ENCODE measurements at places on chromosomes 7 and 10.

DNA sequence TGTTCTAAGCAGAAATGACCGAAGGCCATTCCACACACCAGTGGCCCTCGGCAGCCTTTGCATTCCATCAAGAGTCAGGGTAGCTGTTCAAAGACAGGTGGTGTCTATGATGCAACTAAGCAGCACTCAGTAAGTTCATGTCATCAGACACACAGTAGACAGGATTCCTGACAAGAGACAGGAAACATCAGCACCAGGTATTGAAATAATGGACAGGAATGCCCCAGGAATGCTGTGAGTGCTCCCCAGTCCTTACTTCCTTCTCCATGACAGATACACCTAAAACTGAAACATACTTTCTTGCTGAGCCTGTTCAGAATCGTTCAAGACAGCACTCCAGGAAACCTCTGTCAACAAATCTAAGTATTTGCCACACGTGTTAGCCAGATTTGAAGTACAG, 204.4 kb downstream of the TPST1 start:
- DNase-seq: no peak

DNA sequence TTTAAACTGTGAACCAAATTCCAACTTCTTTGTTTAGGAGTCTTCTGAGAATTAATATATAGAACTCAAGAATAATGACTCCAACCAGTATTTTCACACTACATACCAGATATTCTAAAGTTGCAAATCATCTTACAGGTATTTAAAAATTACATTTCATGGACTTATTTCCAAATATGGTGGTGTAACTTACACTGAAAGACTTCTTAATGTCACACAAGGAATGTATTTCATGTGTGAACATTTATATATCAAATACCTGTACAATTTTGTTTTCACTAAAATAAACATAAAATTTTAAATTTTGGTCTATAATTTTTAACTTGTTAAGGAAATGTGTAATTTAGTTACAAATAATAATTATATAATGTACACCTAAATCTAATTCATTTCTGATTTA, 2.6 kb upstream of the CDK6 start:
- no peak for DNase-seq

DNA sequence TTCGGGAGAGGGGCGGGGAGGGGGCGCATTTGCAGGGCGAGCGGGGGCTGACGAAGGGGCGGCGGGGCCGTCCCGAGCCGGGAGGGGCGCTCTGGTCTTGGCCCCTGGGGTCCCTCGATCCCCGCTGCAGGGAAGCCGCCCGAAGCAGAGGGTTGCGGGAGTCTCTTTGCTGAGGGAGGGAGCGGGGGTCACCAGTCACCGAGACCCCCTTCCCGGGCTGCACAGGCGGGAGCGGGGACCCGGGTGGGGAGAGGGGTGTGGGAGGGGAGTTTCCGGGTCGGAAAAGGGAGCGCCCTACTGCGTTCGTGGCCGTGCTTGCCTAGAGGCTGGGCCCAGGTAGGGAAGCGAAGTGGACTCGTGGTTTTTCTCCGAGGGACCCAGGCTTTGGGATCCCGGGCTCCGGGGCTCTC, 422 bp downstream of the AP1S1 start:
- DNase-seq: no peak

DNA sequence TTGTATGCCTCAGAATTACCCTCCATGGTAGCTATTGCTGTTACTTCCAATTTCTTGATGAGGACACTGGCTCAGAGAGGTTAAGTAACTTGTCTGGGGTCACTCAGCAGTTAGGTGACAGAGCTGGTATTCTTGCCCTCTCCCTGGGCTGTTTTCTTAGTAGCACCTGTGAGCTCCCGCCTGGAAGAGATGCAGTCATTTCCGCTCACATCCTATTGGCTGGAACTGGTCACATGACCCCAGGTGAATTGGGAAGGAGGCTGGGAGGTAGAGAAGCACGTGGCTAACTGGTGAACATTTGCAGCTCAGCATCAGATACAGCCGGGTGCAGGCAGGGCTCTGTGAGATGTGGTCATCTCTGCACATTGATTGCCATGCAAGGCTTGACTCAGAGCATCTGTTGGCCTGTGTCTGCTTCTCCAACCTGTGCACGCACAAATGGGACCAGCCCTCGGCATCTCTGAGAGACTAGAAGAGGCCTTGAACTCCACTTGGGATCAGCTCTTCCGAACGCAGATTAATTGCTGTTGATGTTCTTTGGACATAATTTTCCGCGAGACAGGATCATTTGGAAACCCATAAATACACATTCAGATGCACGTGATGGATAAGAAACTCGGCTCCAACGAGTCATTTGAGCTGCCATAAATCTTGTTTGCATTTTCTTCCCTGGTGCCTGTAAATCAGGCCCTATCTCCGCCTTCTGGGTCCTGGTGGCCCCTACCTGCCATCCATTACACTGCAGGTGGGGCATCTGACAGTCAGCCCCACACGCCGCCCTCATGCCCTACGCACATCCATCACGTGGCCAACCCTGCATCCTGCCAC, 42.8 kb downstream of the MYL10 start:
- no peak for DNase-seq

DNA sequence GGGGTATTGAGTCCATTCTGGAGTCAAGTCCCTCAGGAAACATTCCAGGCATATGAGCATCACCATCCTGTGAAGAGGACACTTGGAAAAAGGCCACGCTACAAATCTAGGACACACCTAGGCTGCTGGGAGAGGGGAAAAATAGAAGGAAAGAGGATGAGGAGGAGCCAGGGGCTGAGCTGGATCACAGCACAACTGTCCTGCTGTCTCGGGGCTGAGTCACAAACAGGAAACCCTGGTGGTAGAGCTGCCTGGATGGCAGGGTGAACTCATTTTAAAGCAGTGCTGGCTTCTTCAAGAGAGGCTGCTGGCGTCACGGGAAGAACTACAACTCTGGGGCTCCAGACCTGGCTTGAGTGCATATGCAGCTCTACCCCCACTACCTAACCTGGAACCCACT, 151.5 kb downstream of the RNF216 start:
- DNase-seq: no peak
